ENCODE measurements at places on chromosomes 2 and 18. TPM values are rescaled to one million over a fixed set of nuclear protein-coding genes. Genes with fewer than 3 reads are reported as not detected.

GRCh38 chr2:152098496-152099366 is at the start of gene CACNB4:
CACNB4 (minus strand) TSS chr2:152099044.
- DNase-seq = no peak

RUFY4 gene
- total RNA-seq = not detected

- DNase-seq = no peak
Observed at GRCh38 chr2:96623116-96623515, 15.0 kb downstream of the KANSL3 start.

ATF2 gene
- total RNA-seq = 48.2 TPM

DNA sequence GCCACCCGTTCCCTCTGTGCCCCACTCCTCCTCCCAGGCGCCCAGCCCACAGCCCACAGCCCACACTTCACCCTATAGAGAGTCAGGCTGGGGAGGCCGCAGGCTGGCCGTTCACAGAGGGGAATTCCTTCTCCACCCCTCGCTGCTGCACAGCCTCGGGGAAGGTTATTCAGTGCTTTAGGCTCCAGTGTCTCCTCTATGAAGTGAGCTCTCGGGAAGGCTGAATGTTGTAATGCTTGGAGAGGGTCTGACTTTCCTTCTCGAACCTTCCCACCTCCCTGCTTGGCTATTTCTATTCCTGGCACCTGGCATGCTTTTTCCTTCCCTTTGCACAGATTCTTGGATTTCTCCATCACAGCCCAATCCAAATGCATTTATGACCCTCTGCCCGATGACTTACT is 62.5 kb upstream of the SMAD7 start:
- DNase-seq = no peak

FBXO36 gene
- 0.75 TPM for total RNA-seq

- no peak for DNase-seq
Observed at GRCh38 chr2:219578811-219579613, 6.9 kb downstream of the INHA start.

MC2R gene
- not detected for total RNA-seq

DNA sequence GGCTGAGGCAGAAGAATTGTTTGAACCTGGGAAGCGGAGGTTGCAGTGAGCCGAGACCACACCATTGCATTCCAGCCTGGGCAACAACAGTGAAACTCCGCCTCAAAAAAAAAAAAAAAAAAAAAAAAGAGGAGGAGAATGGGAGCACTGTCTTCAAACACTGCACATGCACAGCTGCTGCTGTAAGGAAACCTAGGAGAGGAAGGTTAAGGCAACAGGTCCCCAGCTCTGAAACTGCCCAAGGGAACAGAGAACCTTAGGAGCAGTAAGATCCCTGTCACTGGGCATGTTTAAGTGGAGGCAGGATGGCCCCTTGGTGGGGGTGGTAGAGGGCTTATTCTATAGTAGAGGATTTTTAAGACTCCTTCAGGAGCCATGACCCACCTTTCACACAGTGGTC is 111.2 kb downstream of the CLIP4 start:
- DNase-seq = no peak

UGT1A5 gene
- total RNA-seq = 1.3 TPM

KCNE4 gene
- total RNA-seq = 0.51 TPM

DNA sequence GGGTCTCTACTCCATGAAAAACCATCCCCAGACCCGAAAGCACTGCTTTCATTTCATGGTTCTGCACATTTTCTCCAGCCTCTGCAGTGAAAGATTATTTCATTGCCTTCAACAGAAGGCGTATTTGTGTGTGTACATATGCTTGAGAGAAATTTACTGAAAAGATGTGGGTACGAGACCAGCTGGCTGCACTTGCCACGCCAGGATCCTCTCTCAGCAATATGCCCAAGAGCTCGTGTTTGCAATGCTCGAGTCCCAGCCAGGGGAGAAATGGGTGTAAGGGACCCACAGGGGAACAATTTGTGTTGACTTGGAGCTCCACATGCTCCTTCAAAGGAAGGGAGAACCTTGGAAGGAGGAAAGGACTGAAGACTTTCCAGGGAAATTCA is 37.3 kb downstream of the TMEM177 start:
- no peak for DNase-seq

- no peak for DNase-seq
Observed at GRCh38 chr2:8541223-8541622, 140.6 kb upstream of the ID2 start.

All from mammary epithelial cell (primary cell).